Inflammatory macrophage treated with lipopolysaccharide for 4 hours (primary cell): ENCODE measurements at places on chromosomes 5 and 9.

GRCh38 chr9:35998333-35998732, 38.4 kb upstream of the RECK start:
- no peak for DNase-seq

- DNase-seq = peak; percentile 36
Measured at GRCh38 chr5:78508186-78508765, 140.3 kb downstream of the LHFPL2 start.

GRCh38 chr5:55134053-55134722, 25.8 kb upstream of the GPX8 start:
- no peak for DNase-seq

DNA sequence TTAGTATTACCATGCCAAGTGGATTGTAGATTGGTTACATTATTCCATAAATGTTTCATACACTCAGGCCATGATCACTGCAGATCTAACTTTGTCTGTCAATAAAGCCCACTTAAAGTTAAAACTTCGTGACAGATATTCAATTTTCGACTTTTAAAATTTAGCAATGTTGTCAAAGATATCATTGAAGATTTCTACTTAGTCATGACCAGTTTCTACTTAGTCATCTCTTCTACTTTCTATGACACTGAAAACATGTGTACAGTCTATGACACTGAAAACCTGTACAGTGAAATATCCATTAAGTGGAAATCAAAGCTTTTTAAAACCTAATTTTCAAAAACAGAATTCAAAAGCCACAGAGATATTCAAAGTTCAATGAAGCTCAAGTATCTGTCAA, 258.2 kb downstream of the MCTP1 start:
- peak; percentile 40 for DNase-seq

DNA sequence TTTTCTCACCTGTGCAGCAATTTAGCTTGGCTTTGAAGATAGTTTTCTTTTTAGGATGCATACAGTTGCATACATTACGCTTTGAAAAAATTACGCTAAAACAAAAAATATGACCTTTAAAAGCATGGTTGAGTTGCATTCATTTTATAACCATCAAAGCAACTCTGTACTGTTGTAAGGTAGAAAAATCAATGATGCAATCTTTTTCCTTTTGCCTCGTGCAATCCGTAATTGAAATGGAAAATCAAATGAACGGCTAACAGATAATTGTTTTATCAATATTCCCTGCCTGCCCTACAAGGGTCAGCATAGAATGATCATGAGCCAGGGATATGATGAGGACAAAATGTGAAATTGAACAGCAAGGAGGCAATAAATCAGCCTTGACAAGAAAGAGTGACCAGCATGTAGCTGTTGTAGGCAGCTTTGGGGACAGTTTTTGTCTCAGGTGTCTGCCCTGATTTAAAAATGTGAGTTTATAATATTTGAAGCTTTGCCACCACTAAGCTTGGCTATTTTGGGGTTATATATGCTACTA, 98.2 kb downstream of the PBX3 start:
- no peak for DNase-seq
